ENCODE measurements at places on chromosomes 5 and 9. TPM values are rescaled to one million over a fixed set of nuclear protein-coding genes. Genes with fewer than 3 reads are reported as not detected.

Gene ADGRD2
- total RNA-seq, result under 0.01 TPM

Gene LHX2
- not detected for total RNA-seq

Gene ELOVL7
- total RNA-seq, result 0.38 TPM

Gene FOXD4
- 0.25 TPM for total RNA-seq

Gene OLFML2A
- total RNA-seq, result 0.32 TPM

Gene DMGDH
- total RNA-seq, result 0.50 TPM

Gene DUSP1
- total RNA-seq, result 75.9 TPM
